ENCODE measurements at places on chromosomes 6 and 20.

- no peak for DNase-seq
Observed at GRCh38 chr6:925656-926213, 232.8 kb upstream of the EXOC2 start.

GRCh38 chr6:109092074-109092473, 2.6 kb downstream of the SESN1 start:
- DNase-seq = no peak

DNA sequence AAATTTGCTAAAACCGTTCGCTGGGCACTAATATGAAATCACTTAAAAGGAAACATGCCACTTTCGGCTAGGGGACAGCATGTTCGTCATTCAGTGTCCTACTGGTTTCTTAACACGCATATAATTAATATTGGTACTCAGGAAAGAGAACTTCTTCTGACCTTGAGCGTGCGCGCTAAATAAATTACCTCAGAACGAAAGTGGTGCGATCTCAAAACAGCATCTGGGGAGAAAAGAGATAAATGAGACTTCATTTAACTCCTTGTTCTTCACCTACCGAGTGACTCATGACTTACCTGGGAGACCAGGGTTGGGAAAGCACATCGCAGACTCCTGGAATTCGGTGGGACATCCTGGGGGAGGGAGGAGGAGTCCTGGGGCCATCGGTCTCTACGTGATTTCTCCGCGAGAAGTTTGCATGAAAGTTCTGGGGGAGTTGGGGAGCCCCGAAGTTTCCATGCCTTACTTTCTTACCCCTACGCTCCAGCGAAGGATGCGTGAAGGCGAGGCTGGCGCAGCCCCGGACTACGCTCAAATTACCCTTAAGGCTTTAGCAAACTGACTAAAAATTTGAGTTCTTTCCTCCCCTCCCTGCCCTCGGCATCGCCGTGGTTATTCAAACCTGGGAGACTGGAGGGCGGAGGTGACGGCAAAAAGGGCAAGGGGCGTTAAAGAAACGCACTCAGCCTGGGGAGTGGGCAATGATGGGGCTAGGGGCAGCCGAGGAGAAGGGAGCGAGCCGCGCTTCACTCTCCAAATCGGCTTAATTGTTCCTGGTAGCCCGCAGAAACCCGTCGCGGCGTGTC, 1.1 kb upstream of the BEND6 start:
- peak; percentile 19 for DNase-seq

DNA sequence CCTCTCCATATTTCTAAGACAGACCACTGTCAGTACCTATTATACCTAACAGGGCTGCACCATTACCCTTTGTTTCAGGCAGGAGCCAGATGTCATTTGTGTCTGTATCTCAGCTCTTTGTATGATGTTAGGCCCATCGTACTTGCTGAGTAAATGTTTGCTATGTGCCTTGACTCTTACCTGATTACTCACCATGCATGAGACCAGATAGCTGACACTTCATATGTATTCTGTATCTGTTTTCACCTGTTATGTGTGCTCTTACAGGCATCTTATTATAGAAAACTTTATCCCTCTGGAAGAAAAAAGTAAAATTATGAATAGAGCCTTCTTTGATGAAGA, 31.7 kb upstream of the ASXL1 start:
- no peak for DNase-seq

DNA sequence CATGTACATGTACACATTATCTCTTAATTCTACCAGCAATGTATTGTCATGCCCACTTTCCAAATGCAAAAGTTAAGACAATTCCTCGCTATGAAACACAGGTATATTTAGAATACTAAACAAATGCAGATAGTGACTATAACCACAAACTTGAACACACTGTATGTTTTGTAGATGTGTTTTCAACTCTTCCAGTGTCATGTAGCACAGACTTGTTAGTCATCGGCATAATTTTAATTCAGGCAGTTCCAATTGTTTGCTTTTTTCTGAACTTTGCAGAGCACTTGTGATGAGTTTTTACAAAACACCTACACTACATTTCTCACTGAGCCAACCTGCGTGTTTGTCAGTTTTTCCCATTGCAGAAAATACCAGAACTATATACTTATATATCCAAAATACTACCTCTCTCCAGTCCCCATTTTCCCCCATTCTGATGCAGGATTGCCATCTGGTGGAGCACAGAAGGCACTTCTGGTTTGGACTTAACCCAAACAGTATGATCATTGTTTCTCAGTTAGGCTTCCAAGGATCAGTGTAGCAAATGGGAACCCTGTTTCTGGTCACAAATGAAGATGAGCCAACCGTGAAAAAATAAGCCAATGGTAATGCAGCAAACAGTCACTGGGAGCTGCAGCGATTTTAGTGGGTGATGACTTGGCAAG, 143.4 kb downstream of the ADGRB3 start:
- peak; percentile 52 for DNase-seq

DNA sequence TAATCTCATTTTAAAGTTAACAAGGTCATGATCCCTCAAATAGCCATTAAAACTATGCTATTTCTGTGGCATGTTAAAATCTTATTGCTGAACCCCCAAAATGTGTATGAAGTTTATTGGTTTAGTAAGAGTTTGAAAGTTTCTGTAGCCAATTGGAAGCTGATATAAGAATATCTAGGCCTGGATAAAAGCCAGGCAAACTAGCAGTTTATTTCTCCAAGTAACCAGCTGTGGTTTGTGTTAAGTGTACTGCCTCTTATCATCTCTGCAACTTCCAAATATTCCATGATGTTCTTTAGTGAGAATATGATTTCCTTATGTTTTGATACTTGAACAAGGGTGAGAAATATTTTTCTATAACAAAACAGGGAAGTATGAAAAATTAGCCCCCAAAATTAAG, 76.7 kb downstream of the PRSS35 start:
- DNase-seq = no peak

DNA sequence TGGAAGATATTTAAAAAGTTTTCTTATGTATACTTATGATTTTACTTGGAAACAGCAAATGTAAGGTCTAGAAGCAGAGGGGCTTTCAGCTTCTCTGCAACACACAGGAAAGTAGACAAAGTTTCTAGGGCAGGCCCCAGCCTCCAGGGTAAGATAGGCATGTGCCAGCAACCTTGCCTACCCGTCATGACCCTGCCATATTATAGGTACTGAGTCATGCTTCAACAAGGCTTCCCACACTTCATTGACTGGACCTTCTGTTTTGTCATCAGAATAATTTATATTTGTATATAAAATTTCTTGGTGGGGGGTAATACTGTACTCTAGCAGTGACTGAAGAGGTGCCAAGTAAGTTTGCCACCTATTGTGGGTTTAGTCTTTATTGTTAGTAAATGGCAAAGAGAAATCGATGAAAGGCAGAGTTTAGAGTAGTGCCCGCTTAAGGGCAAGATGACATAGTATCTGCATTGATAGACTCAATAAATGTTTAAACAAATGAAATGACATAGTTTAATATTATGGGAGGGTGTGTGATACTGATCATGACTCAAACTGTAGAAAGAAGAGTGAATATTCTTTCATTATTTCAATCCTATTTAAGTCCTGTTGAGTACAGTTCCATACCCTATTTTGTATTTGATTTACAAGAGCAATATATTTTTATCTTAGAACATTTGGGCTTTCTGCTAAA, 95.6 kb downstream of the JARID2 start:
- DNase-seq = no peak

GRCh38 chr6:150417899-150418826, 49.4 kb downstream of the IYD start:
- no peak for DNase-seq

- DNase-seq = no peak
Observed at GRCh38 chr6:158013904-158014504, 32.3 kb downstream of the SYNJ2 start.

DNA sequence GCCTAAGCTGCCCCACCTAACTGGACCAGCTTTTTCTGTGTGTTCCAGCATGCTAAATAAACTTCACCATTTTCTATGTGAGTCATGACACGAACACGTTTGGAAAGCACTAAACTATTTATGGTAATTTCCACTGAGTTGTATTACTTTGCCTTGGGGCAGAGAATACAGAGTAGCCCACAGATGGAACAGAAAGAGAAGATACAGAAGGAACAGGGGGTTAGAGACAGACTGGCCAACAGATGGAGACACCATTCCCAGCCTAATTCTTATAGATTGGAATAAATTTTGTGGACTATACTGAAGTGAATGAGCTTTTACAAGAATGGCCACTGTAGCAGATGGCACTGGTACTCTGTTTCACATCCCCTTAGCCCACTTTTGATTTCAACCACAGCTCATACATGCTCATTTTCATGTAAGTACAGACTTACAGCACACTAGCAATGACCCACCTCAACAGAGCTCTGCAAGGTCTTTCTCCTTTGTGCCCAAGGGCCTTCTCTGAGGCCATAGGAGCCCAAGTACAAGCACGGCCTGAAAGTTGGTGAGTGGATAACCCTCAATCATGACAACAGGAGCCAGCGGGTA, 13.1 kb upstream of the NT5DC1 start:
- no peak for DNase-seq

- peak; percentile 48 for DNase-seq
Observed at GRCh38 chr6:41659935-41660334, 21.7 kb downstream of the MDFI start.

DNA sequence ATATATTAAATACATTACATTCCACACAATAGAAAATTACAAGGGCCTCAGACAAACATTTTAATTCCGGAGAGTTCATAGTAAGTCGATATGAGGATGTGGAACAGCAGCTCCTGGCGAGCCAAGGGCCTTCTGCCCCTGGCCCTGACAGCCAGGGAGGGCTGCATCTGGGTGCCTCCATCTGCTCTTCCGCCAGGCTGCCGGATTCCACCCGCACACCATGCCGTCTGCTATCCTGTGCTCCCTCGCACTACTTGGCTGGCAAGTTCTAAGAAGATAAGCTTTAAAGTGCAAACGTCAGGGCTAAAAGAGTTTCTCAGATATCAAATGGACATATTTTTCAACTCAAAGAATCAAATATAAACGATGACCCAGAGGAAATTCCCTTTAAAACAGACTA, 656.3 kb upstream of the NOX3 start:
- no peak for DNase-seq

- DNase-seq = no peak
Observed at GRCh38 chr6:133645966-133646740, 242.8 kb upstream of the TCF21 start.

GRCh38 chr6:121451250-121451649, 15.8 kb downstream of the GJA1 start:
- no peak for DNase-seq

DNA sequence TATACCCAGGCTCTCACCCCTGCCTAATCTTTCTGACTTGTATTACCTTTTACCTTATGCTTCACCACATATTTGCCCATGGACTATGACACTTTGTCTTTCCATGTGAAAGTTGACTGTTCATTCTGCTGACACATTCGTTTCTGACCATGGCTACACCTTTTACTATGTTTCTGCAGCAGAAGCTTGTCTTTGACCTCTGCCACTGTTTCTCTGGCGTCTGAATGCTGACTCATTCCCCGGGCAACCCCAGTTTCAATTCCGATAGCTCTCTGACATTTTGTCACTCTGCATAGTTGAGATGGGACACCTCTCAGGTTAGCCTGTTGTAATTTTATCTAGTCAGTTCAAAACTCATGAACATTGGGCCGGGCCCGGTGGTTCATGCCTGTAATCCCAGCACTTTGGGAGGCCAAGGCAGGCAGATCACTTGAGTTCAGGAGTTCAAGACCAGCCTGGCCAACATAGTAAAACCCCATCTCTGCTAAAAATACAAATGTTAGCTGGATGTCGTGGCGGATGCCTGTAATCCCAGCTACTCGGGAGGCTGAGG, 50.7 kb downstream of the SLC26A8 start:
- no peak for DNase-seq

- DNase-seq = no peak
Observed at GRCh38 chr6:48809245-48809644, 653.8 kb downstream of the MMUT start.

DNA sequence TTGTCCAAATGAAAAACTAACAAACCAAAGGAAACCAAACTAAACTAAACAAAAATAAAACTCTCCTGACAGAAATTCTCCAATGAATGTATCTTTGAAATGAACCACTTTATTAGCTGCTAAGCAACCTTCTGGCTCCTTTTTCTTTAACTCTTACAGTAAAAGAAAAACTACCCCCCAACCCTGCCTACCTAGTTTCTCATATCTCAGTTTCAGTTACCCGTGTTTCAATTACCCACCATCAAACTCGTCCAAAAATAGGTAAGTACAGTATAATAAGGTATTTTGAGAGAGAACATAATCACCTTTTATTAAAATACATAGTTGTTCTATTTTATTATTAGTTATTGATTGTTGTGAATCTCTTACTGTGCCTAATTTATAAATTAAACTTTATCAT, 177.4 kb upstream of the THEMIS start:
- DNase-seq = no peak

- DNase-seq = peak; percentile 38
Observed at GRCh38 chr6:31740397-31741223, 805 bp downstream of the MSH5 start.

DNA sequence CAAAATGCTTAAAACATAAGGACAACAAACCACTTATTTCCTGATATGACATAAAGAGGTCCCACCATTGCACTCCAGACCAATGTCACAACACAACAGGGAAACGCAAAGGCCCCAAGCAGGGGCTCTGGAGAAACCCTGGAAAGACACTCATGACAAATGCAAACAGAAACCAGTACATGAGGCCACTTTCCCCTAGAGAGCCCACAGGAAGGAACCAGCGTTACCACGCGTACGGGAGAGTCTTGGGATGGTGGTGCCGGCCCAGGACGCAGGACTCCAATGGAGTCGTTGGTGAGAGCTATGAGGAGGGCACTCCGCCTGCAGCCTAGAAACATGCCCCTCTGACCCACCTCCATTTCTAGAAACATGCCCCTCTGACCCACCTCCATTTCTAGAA, 20.2 kb downstream of the GMEB2 start:
- DNase-seq = no peak

DNA sequence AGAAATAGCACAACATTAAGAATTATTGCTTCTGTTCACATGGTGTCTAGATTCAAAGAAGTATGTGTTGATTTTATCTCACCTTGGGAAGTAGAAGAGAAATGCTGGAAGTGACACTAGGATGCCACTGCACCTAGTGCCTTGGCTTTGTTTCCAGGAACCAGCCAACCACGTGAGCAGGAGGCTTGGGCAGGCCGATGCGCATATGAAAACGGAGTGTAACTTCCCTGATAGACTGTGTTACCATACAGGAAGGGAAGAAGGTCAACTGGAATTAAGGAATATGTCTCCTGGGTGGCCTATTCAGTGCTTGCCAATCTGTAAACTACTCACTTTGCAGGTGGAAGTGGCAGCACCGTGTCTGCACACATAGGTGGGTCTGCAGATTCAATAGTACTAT, 28.1 kb downstream of the TUBB2B start:
- peak; percentile 9 for DNase-seq

GRCh38 chr20:48736636-48737035, 91.2 kb downstream of the PREX1 start:
- DNase-seq = no peak

DNA sequence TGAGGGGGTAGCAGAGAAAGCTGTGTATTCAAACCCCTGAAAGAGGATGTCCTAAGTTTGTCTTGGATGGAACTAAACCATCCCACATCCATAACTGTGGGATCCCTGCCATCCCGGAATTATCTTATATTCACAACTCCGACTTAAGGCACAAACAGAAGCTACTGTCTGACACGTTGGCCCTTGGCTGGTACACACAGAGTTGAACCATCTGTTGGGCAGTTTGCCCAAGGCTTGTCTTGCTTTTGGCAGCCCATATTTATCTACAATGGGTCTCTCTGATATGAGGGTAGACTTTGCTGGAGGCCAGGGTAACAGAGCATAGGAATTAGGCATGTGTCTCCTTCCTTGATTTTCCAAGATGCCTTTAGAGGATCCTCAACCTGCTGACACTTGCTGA, 116.6 kb upstream of the PROKR2 start:
- DNase-seq = no peak

Data from kidney (tissue), 22 donors.